Psoas muscle (tissue), 8 donors: ENCODE measurements at places on chromosomes 4 and X.

DNA sequence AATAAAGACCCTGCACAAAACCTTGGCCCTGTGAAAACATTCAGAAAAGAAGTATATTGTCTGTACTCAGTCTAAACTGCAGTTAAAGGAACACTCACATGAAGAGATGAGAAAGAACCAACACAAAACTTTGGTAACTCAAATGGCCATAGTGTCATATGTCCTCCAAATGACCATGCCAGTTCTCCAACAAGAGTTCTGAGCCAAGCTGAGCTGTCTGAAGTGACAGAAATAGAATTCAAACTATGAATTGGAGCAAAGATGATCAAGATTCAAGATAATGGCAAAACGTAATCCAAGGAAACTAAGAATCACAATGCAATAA lies 739.3 kb upstream of the NDST4 start:
- no peak for DNase-seq
- no peaks in the 10 kb centered on the region for H3K27me3 ChIP-seq
- H3K4me1 ChIP-seq: no peaks in the 10 kb centered on the region
- H3K36me3 ChIP-seq: no peaks in the 10 kb centered on the region
- no peak overlapping the region for H3K27ac ChIP-seq

DNA sequence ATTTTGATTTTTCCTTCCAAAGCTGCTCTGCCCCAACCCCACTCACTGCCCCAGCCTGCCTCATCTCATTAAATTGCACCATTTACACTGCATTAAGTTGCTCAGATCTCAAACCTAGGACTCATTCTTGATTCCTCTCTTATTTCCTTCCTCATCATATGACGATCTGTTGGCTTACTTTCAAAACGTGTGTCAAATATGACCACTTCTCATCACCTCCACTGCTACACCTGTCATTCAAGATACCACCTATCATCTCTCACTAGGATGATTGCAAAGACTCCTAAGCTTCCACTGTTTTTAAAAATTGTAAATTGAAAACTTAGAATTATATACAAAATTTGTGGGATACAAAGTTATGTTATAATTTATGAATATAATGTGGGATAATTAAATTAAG lies 147.1 kb downstream of the DCK start:
- DNase-seq: no peak
- H3K4me3 ChIP-seq: no peak overlapping the region
- H3K27ac ChIP-seq: no peak overlapping the region
- H3K36me3 ChIP-seq: no peaks in the 10 kb centered on the region
- H3K4me1 ChIP-seq: no peaks in the 10 kb centered on the region

DNA sequence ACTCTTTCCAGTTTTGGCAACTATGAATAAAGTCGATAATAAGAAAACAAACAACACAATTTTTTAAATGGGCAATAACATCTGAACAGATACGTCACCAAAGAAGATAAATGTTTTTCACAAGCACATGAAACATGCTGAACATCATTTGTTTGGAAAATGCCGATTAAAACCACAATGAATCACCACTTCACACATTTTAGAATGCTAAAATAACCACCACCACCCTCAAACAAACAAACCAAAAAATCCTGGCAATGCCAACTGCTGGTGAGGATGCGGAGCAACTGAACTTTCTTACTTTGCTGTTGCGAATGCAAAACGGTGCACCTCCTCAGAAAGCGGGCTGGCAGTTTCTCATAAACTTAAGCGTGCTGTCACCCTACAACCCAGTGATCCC lies 115.9 kb downstream of the NSUN7 start:
- H3K27me3 ChIP-seq: no peaks in the 10 kb centered on the region
- no peak overlapping the region for H3K27ac ChIP-seq
- no peak for DNase-seq
- no peak overlapping the region for H3K4me3 ChIP-seq
- no peaks in the 10 kb centered on the region for H3K36me3 ChIP-seq

DNA sequence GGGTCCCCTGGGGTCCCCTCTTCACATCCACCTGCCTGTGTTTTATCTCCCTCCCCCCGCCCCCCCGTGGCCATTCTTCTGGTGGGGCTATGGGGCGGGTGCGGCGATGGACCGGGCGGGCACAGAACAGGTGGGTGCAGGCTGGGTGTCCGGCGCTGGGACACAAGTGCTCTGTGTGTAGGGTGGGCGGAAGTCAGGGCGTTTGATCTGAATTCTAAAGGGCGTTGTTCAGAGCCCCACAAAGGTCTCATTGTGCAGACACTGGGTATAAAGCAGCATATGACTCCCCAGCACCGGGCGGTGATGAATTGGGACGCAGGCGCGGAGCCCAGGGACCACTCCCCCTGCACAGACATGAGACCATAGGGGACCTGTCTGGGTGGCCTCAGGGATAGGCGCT lies at the start of gene GJB1:
GJB1 (plus strand) TSS at position 296 of the 400 bp plus-strand sequence. CDS start 484 bp downstream, outside the sequence.
- no peak for DNase-seq
- H3K4me1 ChIP-seq: no peaks in the 10 kb centered on the region
- H3K27ac ChIP-seq: no peak within 1 kb of the TSS
- H3K4me3 ChIP-seq: no peak within 1 kb of the TSS
- H3K36me3 ChIP-seq: no peaks in the 10 kb centered on the region

DNA sequence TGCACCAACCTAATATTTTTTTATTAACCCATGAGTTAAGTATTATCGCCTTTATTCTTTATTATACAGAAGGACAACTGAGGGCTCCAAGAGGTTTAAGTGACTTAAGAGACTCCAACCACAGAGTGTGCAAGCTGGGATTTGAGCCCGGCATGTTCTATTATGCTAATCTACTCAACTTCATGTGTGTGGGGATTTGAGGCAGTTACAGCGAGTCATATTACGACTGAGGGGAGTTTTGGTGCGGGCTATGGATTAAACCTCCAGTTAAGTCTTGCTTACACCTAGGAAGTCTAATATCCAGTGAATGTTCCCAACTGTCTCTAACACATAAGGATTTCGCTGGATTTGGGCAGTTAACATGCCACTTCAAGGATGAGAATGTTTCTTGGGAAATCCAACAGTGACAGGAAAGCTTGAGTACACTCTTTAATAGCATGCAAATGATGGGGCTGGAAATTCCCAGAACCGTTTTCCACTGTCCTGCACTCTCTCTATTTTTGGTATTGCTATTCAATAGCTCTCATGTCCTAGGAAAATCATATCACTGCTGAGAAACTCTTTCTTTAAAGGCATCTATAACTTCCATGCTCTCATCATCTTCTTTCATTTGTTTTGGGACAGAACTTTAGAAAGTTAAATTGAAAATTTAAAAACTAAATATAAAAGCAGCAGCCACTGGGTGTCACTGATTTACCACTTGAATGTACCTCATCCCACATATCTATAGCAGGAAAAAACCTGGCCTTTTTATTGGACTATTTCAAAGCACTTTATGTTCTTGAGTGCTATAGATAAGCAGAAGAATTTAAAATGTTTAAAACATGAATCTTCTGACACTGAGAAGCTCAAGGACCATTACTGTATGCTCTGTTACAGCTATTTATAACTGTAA lies 165.1 kb upstream of the TTC29 start:
- no peak for DNase-seq
- H3K4me1 ChIP-seq: no peaks in the 10 kb centered on the region
- H3K36me3 ChIP-seq: no peaks in the 10 kb centered on the region
- no peak overlapping the region for H3K4me3 ChIP-seq
- H3K27ac ChIP-seq: no peak overlapping the region

DNA sequence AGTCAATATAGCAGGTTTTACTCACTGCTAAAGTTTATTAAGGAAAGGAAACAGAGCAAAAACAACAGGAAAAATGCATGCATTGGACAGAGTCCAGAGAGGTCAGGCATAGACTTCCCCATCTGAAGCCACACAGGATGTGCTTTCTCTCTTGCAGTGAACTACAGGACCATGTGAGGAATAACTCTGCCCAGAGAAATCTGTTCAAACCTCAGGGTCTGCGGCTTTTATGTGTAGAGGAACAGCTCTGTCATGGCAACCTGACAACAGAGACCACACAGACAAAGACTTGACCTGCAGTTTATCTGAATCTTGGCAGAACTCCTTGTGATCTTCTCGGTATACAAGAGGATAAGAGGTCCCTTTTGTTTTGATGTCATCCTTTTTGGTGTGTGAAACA lies 46.3 kb upstream of the LONRF3 start:
- H3K4me1 ChIP-seq: no peaks in the 10 kb centered on the region
- DNase-seq: no peak
- H3K27ac ChIP-seq: no peak overlapping the region
- H3K4me3 ChIP-seq: no peak overlapping the region
- H3K27me3 ChIP-seq: no peaks in the 10 kb centered on the region

GRCh38 chrX:132671229-132671641 lies 182.4 kb upstream of the MBNL3 start:
- H3K27ac ChIP-seq: no peak overlapping the region
- no peak for DNase-seq
- H3K4me3 ChIP-seq: no peak overlapping the region
- H3K27me3 ChIP-seq: peaks cover 8% of the 10 kb centered on the region
- H3K4me1 ChIP-seq: no peaks in the 10 kb centered on the region

DNA sequence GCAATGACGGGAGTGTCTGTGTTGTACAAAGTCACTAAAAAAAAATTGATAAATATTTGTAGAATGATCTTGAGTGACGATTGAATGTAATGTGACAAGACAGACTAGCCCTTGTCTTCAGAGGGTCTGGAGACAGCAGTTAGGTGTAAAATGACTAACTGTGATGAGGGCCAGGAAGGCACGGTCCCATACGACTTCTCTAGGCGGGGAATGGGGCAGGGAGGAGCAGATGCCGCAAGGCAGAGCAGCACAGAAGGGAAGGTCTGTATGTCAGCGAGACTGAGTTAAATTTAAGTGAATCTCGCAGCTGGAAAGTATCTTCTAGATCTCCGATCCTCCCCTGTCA lies 405 bp downstream of the CENPE start:
- no peak for DNase-seq
- H3K36me3 ChIP-seq: no peaks in the 10 kb centered on the region
- peak overlapping the region; percentile 76 for H3K4me3 ChIP-seq

GRCh38 chr4:41204400-41204978 lies 9.9 kb downstream of the APBB2 start:
- peak; percentile 44 for DNase-seq
- peaks cover 19% of the 10 kb centered on the region for H3K4me1 ChIP-seq
- H3K4me3 ChIP-seq: no peak overlapping the region
- no peak overlapping the region for H3K27ac ChIP-seq

DNA sequence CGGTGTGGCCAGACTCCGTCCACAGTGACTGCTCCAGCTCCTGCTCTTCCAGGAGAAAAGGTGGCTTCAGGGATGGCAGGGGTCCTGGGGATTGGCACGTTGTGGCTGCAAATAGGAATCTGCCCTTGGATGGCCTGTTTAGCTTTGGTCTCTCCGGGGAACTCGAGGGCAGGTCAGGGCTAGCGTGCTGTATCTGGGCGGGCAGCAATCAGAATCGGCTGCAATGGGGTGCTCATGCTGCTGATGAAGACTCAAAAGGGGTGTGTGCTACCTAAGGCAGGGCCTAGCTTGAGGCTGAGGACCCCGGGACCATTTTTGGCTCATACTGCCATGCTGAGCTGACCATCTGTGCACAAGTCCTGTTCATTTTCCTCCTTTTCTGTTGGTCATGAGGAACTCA lies 51.3 kb downstream of the RGS12 start:
- DNase-seq: no peak
- H3K27ac ChIP-seq: no peak overlapping the region
- peaks cover 12% of the 10 kb centered on the region for H3K4me1 ChIP-seq
- H3K4me3 ChIP-seq: no peak overlapping the region
- H3K36me3 ChIP-seq: no peaks in the 10 kb centered on the region

- no peak overlapping the region for H3K27ac ChIP-seq
- H3K27me3 ChIP-seq: no peaks in the 10 kb centered on the region
- H3K4me1 ChIP-seq: no peaks in the 10 kb centered on the region
- no peak for DNase-seq
- no peaks in the 10 kb centered on the region for H3K36me3 ChIP-seq
These were observed 78.3 kb upstream of the C1QTNF7 start for GRCh38 chr4:15349531-15349935.

- H3K36me3 ChIP-seq: no peaks in the 10 kb centered on the region
- H3K27ac ChIP-seq: no peak overlapping the region
- H3K4me3 ChIP-seq: no peak overlapping the region
- no peaks in the 10 kb centered on the region for H3K4me1 ChIP-seq
- no peak for DNase-seq
These were observed 237.7 kb downstream of the ENOX2 start for GRCh38 chrX:130665263-130665662.

DNA sequence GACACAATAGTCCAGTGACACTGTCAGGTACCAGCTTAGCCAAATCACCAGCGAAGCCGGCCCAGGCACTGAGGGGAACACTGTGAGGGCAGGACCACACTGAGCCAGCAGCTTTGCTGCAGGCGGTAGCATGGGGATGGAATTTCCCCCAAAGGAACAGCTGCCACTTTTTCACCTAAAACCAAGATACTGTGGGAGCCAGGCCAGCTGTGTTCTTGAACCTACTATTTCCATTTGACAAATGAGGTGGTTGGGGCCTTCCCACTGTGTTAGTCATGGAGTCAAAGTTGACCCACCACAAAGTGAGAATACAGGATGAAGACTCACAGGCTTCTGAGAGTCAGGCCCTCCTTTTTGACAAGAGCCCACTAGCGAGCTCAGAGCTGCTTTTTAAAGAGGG lies 70.7 kb upstream of the SH3RF1 start:
- H3K36me3 ChIP-seq: no peaks in the 10 kb centered on the region
- H3K4me1 ChIP-seq: peaks cover 12% of the 10 kb centered on the region
- H3K27me3 ChIP-seq: no peaks in the 10 kb centered on the region
- DNase-seq: no peak
- no peak overlapping the region for H3K4me3 ChIP-seq
- no peak overlapping the region for H3K27ac ChIP-seq

- H3K27ac ChIP-seq: no peak overlapping the region
- no peak for DNase-seq
- no peak overlapping the region for H3K4me3 ChIP-seq
- H3K27me3 ChIP-seq: peaks cover 8% of the 10 kb centered on the region
These were observed 15.5 kb downstream of the PAGE4 start for GRCh38 chrX:49844611-49845010.

DNA sequence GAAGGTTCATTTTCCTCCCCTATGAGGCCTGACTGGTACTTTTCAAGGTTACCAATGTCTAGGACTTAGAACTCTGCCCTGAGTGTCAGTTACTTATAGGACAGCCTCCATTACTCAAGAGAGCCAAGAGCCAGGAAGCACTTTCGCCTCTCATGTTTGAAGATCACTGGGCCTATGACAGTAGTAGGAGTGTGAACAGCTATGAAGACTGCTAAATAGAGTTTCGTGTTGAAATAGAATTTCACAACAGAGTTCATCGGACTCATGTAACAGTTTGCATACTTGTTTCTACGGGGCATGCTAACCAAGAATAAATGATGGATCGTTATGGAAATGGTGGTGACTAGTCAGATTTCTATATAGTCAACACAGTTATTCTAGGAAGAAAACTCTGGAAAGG lies 97.8 kb upstream of the GPC4 start:
- H3K4me1 ChIP-seq: no peaks in the 10 kb centered on the region
- no peak for DNase-seq
- no peaks in the 10 kb centered on the region for H3K27me3 ChIP-seq
- no peaks in the 10 kb centered on the region for H3K36me3 ChIP-seq
- H3K27ac ChIP-seq: peak overlapping the region; percentile 54

DNA sequence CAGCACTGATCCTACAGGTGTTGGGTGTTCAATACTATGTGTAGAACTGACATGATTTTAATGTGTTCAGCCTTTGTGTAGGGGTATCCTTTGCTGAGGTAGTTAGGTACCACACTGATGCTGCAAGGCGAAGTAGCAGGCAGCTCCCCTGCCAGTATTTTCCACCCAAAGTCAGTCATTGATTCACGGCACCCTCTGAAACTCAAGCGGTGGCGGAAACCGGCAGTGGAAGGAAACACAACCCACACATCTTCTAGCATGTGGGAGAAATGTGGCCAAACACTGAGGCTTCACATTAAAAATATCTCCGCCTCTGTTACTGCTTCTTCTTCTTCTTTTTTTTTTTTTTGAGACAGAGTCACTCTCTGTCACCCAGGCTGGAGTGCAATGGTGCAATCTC lies 126.3 kb downstream of the AASDH start:
- no peaks in the 10 kb centered on the region for H3K36me3 ChIP-seq
- no peak overlapping the region for H3K27ac ChIP-seq
- no peak for DNase-seq
- H3K4me1 ChIP-seq: no peaks in the 10 kb centered on the region
- H3K27me3 ChIP-seq: peaks cover 2% of the 10 kb centered on the region
